ENCODE measurements at places on chromosomes 11 and 22.

- DNase-seq, result no peak
These were observed 29.6 kb upstream of the L3MBTL2 start for GRCh38 chr22:41175546-41175945.

DNA sequence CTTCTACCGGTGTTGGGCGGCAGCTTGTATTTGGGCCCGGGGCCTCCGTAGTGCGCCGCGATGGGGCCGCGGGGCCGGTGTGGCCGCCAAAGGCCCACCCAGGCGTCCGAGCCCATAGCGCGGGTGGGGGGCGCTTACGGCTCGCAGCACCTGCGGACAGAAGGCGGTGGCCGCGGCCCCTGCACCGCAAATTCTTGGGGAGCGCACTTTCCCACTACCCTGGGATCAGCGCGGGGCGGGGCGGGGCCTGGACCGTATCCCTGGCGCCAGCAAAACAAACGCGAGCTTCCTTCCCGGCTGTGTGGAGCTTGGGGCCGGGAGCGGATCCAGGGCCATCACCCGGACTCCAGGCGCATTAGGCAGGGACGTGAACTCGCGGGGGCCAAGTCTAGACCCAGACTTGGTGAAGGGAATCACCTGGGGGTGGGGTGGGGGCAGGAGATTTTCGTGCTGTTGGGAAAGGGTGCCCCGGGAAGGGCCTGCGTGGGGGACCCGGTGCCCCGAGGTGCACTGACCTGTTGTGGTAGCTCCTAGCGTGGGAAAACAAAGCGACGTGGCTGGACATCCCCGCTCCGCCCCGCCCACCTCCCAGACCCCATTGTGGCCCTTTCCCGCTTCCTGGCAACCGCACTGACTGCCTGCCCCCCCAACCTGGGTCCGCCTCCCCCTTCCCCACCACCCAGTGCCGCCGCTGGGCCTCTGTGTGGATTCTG lies 2.3 kb upstream of the TYMP start:
- no peak for DNase-seq

- DNase-seq, result no peak
These were observed 14.4 kb downstream of the YWHAH start for GRCh38 chr22:31958625-31959239.

- DNase-seq, result no peak
These were observed 50.3 kb downstream of the CD6 start for GRCh38 chr11:61021661-61022212.

- no peak for DNase-seq
These were observed 65.9 kb upstream of the BIRC3 start for GRCh38 chr11:102251423-102251822.

DNA sequence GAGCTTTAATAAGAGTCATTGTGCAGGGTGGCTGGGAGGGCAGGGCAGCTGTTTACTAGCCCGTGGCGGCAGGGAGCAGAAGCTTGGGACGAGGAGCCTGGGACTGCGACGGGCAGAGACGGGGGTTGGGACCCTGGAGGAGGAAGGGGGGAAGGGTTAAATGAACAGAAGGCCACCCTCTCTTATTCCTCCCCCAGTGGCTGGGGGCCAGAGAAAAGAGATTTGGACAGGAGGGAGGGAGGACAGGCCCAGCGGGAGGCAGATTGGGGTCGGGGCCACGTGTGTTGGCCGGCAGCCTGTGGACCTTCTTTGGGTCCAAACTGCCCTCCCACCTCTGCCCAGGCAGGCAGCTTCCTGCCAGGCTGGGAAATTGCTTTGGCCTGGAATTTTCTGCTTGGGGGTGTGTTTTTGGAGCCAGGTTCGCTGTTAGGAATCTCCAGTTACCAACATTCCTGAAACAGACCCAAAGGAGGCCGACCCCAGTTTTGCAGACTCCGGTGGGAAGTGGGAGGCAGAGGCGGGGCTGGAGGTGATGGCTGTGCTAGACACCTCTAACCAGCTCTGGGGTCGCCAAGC lies 50.2 kb downstream of the APOL3 start:
- no peak for DNase-seq

DNA sequence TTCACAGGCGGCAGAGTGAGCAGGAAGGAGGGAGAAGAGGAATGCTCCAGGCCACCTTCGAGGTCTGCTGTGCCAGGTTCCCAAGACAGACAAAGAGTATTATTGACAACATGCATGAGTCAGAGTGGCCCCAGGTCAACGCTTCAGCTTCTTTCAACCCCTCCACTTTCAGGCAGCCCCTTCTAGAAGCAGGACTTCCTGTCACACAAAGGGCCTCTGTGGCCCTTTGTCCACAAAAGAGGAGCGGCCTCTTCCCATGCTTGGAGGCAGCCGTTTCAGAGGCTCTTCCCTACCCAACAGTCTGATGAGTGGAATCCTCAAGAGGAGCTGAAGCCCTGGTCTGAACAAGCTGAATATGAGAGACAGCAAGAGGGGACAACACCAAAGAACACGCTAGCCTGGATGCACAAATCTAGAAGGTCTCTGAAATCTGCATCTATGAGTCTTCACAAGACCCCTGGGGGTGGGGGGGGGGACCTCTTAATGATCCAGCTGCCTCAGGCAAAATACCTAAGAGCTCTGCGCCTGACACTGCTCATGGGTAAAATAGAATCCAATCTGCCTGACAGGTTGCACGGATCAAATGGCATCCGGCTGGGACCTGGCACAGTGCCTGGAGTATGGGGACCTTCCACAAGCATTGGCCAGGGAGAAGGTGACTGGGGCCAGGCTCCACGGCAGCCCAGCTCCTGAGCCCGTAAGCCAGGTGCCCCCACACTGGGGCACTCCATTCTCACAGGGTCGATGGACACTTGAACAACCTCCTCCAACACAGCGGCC lies 67.5 kb downstream of the PACSIN2 start:
- peak; percentile 84 for DNase-seq

- no peak for DNase-seq
These were observed 306.3 kb downstream of the CNTN5 start for GRCh38 chr11:99327066-99327465.

DNA sequence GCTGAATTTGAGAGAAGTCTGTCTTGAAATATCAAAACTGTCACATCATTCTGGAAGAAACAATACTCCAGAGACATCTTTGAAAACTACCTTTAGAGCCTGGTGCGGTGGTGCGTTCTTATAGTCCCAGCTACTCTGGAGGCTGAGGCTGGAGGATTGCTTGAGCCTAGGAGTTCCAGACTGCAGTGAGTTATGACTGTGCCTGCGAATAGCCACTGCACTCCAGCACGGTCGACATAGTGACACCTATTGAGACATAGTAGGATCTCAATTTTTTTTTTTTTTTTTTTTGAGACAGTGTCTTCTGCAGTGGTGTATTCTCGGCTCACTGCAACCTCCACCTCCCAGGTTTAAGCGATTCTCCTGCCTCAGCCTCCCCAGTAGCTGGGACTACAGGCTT lies 11.5 kb upstream of the AIFM3 start:
- DNase-seq, result no peak

Data from NCI-H1092 treated with DMSO at 0.1 percent for 48 hours (cell line).